AG04450 (cell line): ENCODE measurements at places on chromosomes 7 and 10. TPM values are rescaled to one million over a fixed set of nuclear protein-coding genes. Genes with fewer than 3 reads are reported as not detected.

FAM25C gene
- polyA plus RNA-seq: not detected in 2 replicates

UBN2 gene
- polyA plus RNA-seq: 3.3 and 4.7 TPM in 2 replicates

GPR26 gene
- polyA plus RNA-seq: not detected in 2 replicates

FZD8 gene
- polyA plus RNA-seq: 0.52 and 0.55 TPM in 2 replicates

PPP2R2D gene
- 27.2 and 27.9 TPM in 2 replicates for polyA plus RNA-seq

PPP1R3A gene
- polyA plus RNA-seq: not detected in 2 replicates

RPEL1 gene
- 0.15 and 0.20 TPM in 2 replicates for polyA plus RNA-seq

PDZD7 gene
- 0.27 and 0.60 TPM in 2 replicates for polyA plus RNA-seq

LIPF gene
- not detected in 2 replicates for polyA plus RNA-seq

TAF5 gene
- polyA plus RNA-seq: 2.3 and 3.5 TPM in 2 replicates

LRRC18 gene
- not detected in 2 replicates for polyA plus RNA-seq

CUBN gene
- polyA plus RNA-seq: 0.38 and 0.76 TPM in 2 replicates

INTS1 gene
- 9.0 and 13.1 TPM in 2 replicates for polyA plus RNA-seq

SLC29A4 gene
- polyA plus RNA-seq: 4.5 and 5.8 TPM in 2 replicates

HOXA4 gene
- polyA plus RNA-seq: 5.4 and 5.8 TPM in 2 replicates

SCART1 gene
- polyA plus RNA-seq: 0.67 and 0.96 TPM in 2 replicates

NME8 gene
- polyA plus RNA-seq: not detected in 2 replicates

CALHM3 gene
- not detected in 2 replicates for polyA plus RNA-seq

SPDYE8 gene
- polyA plus RNA-seq: 0.10 TPM in 1 of 2 replicates, not detected in the other

SEM1 gene
- 121 and 153 TPM in 2 replicates for polyA plus RNA-seq

HMX3 gene
- not detected in 2 replicates for polyA plus RNA-seq

PWWP2B gene
- polyA plus RNA-seq: 1.1 and 1.6 TPM in 2 replicates

SRRM3 gene
- polyA plus RNA-seq: 1.5 and 2.0 TPM in 2 replicates

INSYN2A gene
- polyA plus RNA-seq: 0.35 and 0.36 TPM in 2 replicates

FFAR4 gene
- polyA plus RNA-seq: not detected in 2 replicates

SFTPD gene
- not detected in 2 replicates for polyA plus RNA-seq

MYH16 gene
- not detected in 2 replicates for polyA plus RNA-seq

MUC3A gene
- not detected in 2 replicates for polyA plus RNA-seq

RAB19 gene
- not detected in 2 replicates for polyA plus RNA-seq

CTAGE4 gene
- polyA plus RNA-seq: 0.04 TPM in 1 of 2 replicates, not detected in the other

NKX1-2 gene
- not detected in 2 replicates for polyA plus RNA-seq

FAM237B gene
- polyA plus RNA-seq: not detected in 2 replicates

TAS2R5 gene
- polyA plus RNA-seq: 0.38 and 0.81 TPM in 2 replicates

SERPINE1 gene
- polyA plus RNA-seq: 356 and 417 TPM in 2 replicates

SUPV3L1 gene
- polyA plus RNA-seq: 28.0 and 31.8 TPM in 2 replicates

C10orf105 gene
- polyA plus RNA-seq: 0.01 TPM in 1 of 2 replicates, not detected in the other

CYP2C19 gene
- polyA plus RNA-seq: not detected in 2 replicates

ARMC3 gene
- not detected in 2 replicates for polyA plus RNA-seq

ARID5B gene
- 132 and 137 TPM in 2 replicates for polyA plus RNA-seq

CUZD1 gene
- 0.96 and 1.5 TPM in 2 replicates for polyA plus RNA-seq

SPDYE9 gene
- polyA plus RNA-seq: 0.06 and 0.07 TPM in 2 replicates

ELFN1 gene
- polyA plus RNA-seq: 0.10 and 0.14 TPM in 2 replicates

RGR gene
- polyA plus RNA-seq: not detected in 2 replicates

TAS2R41 gene
- polyA plus RNA-seq: not detected in 2 replicates

KLF14 gene
- polyA plus RNA-seq: not detected in 2 replicates

PRR15 gene
- polyA plus RNA-seq: not detected in 2 replicates

PON1 gene
- not detected in 2 replicates for polyA plus RNA-seq
